ENCODE measurements at places on chromosomes 2 and 18. TPM values are rescaled to one million over a fixed set of nuclear protein-coding genes. Genes with fewer than 3 reads are reported as not detected.

GRCh38 chr2:208782097-208782496 lies 375.5 kb downstream of the PTH2R start:
- DNase-seq: no peak
- H3K27me3 ChIP-seq: no peaks in the 10 kb centered on the region
- no peaks in the 10 kb centered on the region for H3K36me3 ChIP-seq
- no peak overlapping the region for H3K27ac ChIP-seq

- H3K4me1 ChIP-seq: peaks cover 49% of the 10 kb centered on the region
- H3K27ac ChIP-seq: peak overlapping the region; percentile 99
- peaks cover 45% of the 10 kb centered on the region for H3K36me3 ChIP-seq
- H3K4me3 ChIP-seq: peak overlapping the region; percentile 72
Observed at GRCh38 chr2:70086278-70086837, 919 bp upstream of the PCBP1 start.

DNA sequence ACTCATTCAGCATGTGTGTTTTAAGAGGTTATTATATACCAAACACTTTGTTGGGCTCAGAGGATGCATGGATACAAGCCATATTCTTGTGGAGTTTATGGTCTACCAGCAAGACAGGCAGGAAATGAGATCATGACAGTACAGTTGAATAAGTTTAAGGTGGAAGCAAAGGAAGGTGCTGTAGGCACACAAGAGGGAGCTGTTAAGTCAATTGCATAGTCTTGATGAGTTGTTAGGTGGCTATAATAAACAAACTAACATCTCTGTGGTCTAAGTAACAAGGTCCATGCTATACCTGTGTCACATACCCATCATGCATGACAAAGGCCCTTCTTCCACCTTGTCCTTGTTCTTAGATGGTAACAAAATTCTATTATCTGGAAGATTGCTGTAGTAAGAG lies 538.3 kb downstream of the CNTNAP5 start:
- DNase-seq: no peak
- H3K4me3 ChIP-seq: no peak overlapping the region
- no peaks in the 10 kb centered on the region for H3K27me3 ChIP-seq

- no peaks in the 10 kb centered on the region for H3K36me3 ChIP-seq
- H3K4me1 ChIP-seq: no peaks in the 10 kb centered on the region
- no peak overlapping the region for H3K4me3 ChIP-seq
- no peak for DNase-seq
Observed at GRCh38 chr2:147172493-147173188, 672.2 kb upstream of the ACVR2A start.

DNA sequence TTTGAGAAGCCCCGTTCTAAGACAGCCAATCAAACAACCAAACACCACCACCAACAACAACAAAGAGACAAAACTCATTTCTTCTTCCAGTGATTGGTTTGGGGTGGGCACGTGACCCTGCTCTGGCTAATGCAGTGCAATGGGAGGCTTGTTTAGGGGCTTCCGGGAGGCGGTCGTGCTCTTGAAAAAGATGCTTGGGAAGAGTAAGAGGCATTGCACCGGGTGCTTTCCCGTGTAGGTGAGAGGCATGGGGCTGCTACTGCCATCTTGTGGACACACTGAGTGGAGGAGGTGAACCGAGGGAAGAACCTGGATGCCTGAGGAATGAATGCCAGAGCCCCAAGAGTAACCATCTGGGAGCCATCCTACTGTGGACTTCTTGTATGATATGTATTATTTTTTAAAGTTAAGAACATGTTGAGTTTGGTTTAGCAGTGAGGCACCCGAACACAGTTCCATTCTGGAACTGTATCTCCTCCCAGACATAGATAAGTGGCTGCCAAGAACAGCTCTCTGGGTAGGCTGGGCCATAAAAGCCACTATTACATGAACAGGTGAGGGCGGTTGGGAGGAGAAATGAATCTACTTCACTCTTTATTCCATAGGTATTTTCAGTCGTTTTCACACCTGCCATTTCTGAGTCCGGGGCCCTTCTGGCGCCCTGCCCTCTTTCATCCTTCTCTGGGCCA lies 19.1 kb upstream of the ARHGAP25 start:
- H3K27me3 ChIP-seq: peaks cover 16% of the 10 kb centered on the region
- H3K4me3 ChIP-seq: no peak overlapping the region
- H3K36me3 ChIP-seq: no peaks in the 10 kb centered on the region
- H3K4me1 ChIP-seq: peaks cover 8% of the 10 kb centered on the region
- no peak overlapping the region for H3K27ac ChIP-seq
- DNase-seq: no peak

DNA sequence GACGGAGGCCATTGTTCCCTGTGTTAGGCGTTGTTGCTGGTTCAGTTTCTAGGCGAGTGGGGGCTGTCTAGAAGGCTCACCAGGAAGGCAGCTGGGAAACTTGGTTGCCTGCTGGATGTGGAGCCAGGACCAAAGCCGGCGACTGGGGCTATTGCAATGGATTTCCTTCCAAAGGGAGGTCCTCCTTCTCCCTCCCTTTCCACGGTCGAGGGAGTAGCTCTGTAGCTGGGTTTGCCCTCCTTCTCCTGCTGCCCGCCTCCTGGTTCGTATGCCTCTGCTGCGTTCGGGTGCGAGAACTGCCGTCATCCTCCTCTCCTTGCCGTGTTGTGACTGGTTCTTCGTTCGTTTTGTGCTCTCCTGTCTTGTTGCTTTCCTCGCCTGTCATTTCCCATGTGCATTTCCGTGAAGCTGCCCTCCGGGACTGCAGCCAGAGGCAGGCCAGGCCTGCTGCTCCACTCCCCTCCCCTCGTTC lies 203.4 kb downstream of the NEDD4L start:
- peaks cover 8% of the 10 kb centered on the region for H3K4me1 ChIP-seq
- H3K27me3 ChIP-seq: no peaks in the 10 kb centered on the region
- DNase-seq: peak; percentile 23
- H3K27ac ChIP-seq: peak overlapping the region; percentile 71
- H3K4me3 ChIP-seq: peak overlapping the region; percentile 45
- no peaks in the 10 kb centered on the region for H3K36me3 ChIP-seq

GRCh38 chr2:197268786-197269584 lies 41.6 kb downstream of the ANKRD44 start:
- no peak overlapping the region for H3K27ac ChIP-seq
- peaks cover 16% of the 10 kb centered on the region for H3K4me1 ChIP-seq
- DNase-seq: no peak
- H3K27me3 ChIP-seq: no peaks in the 10 kb centered on the region

GRCh38 chr2:217652761-217653639 lies 349.8 kb downstream of the TNS1 start:
- DNase-seq: peak; percentile 21
- H3K36me3 ChIP-seq: no peaks in the 10 kb centered on the region
- H3K27ac ChIP-seq: no peak overlapping the region

DNA sequence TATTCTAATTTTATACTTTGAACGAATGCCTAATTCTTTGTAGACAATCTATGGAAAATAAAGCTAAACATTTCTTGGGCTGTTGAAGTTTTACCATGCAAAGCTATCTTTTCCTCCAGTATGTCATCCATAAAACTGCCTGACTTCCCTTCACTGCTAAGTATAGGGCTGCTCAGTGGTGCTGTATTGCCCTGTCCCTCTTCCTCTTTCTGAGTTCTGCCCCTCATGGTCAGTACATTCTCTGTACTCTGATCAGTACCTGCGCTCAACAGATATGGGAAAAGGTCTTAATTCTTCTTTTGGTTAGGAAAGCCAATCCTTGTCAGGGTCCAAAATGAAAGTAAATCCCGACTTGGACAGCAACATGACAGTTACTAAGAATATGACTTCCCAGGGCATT lies 321.9 kb downstream of the RAD51AP2 start:
- no peak overlapping the region for H3K27ac ChIP-seq
- H3K4me3 ChIP-seq: no peak overlapping the region
- H3K4me1 ChIP-seq: no peaks in the 10 kb centered on the region
- DNase-seq: no peak
- H3K27me3 ChIP-seq: peaks cover 4% of the 10 kb centered on the region

GRCh38 chr2:107137706-107138105 lies 251.7 kb upstream of the ST6GAL2 start:
- H3K36me3 ChIP-seq: no peaks in the 10 kb centered on the region
- H3K27ac ChIP-seq: no peak overlapping the region
- DNase-seq: no peak
- H3K4me1 ChIP-seq: no peaks in the 10 kb centered on the region
- H3K27me3 ChIP-seq: no peaks in the 10 kb centered on the region

- DNase-seq: no peak
- peaks cover 3% of the 10 kb centered on the region for H3K4me1 ChIP-seq
- no peak overlapping the region for H3K4me3 ChIP-seq
- H3K36me3 ChIP-seq: peaks cover 31% of the 10 kb centered on the region
- no peaks in the 10 kb centered on the region for H3K27me3 ChIP-seq
Observed at GRCh38 chr2:97906307-97906706, 89.4 kb downstream of the TMEM131 start.

DNA sequence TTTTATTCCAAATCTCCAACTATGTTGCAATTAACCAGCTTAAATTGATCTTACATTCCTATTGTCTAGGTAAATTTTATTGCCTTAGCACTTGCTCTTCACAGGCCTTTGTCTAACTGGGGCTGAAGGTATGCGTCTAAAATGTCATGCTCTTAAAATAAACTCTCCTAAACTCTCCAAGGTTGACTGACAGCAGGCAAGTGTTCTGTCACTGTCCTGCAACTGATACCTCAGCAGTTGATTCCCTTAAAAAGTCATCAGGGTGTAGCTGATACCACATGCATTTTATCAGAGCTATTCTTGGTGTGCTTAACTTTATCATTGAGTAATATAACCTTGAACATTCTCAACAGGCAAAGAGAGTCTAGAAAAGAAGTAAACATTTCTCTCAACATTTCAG lies 680 bp downstream of the TTN start:
- peak overlapping the region; percentile 47 for H3K4me3 ChIP-seq
- H3K27me3 ChIP-seq: no peaks in the 10 kb centered on the region
- peak overlapping the region; percentile 88 for H3K27ac ChIP-seq
- H3K4me1 ChIP-seq: no peaks in the 10 kb centered on the region
- no peaks in the 10 kb centered on the region for H3K36me3 ChIP-seq
- peak; percentile 35 for DNase-seq

DTNA gene
- total RNA-seq: 177 TPM

MAPK4 gene
- total RNA-seq: 48.4 TPM

UGT1A1 gene
- total RNA-seq: not detected

RUFY4 gene
- total RNA-seq: 0.21 TPM

LRRC30 gene
- total RNA-seq: not detected

All from heart right ventricle (tissue), 16 donors.